ENCODE measurements at places on chromosomes 6 and 20.
A peak's percentile ranks its signal among the peaks of the same experiment; 100 is the strongest.

DNA sequence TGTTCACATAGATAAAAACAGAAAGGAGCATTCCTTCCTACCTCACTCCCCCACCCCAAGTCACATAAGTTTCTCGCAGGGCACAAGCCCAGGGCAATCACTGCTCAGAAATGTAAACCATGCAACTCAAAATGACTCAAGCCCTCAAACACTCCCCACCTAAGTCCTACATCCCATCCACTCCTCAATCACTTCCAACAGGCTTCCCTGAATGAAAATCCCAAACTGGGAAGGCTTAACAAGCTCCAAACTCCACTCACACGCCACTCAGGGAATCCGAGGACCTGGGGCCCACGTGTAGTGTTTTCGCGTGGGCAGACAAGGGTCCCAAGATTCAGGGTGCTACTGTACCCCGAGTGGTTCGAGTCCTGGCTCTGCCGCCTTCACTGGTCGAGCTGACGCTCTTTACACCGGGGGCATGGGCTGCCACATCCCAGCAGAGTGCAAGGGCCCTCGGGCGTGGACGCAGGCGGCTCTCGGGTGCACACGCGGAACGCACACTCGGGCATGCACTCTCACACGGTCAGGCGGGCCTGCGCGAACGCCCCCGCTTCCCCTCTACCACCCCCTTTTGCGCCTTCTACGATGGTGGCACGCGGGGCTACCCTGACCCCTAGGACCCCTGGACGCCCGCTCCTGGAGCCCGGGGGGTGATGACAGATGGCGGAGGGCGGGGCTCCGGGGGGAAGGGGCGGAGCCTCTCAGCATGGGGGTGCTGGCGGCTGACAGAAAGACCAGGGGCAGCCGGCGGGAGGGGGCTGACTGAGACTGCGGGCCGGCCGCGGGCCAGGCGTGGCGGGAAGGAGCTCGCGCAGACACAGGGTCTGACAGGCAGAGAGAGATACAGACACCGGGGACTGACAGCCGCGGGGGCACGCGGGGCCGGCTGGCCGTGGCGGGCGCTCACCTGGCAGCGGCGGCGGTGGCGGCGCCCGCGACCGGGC lies 657 bp downstream of the ZHX3 start:
- peak; percentile 83 for DNase-seq

GRCh38 chr6:14100138-14100537 lies 17.4 kb upstream of the CD83 start:
- no peak for DNase-seq

DNA sequence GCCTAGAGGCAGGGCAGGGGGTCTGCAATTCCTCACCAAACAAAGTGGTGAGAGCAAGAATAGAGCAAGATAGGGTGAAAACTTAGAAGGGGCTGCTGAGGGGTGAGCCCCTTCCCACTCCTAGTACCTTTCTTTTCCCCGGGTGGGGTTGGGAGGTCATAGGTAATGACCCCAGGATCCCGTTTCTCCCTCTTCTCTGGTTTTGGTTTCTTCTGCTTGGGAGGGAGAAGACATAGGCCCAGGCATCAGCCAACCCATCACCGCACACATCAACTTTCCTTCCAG lies 3.5 kb downstream of the VARS1 start:
- DNase-seq = no peak

GRCh38 chr6:112774319-112774718 lies 427.2 kb downstream of the RFPL4B start:
- DNase-seq = no peak

DNA sequence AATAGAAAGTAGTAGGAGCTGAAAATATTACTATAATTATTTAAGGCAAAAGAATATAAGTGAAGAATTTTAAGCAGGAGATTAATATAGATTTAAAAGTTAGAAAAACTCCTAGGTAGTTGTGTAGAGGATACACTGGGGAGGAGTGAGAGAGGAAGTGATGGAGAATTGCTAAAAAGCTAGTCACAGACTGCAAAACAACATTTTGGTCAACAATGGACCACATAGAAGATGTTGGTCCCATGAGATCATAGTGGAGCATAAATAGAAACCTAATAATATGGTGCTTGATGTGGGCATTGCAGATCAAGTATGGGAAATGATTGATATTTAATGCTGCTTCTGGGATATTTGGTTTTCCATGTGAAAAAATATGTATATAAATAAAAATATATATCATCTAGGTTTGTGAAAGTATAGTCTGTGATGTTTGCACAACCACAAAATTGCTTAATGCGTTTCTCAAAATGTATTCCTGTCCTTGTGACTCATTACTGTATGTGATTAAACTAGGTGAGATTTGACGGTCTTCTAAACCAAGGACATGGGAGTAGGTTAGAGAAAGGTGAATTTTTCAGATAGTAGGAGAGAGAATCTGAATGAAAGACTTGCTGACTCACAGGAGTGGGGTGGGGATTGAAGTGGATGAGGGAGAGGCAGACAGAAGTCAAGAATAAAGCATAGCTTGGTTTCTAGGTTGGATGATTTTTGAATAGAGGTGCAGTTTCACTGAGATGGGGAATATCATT lies 174.0 kb downstream of the BCKDHB start:
- no peak for DNase-seq

GRCh38 chr20:46552460-46553420 lies 2.3 kb upstream of the OCSTAMP start:
- DNase-seq = peak; percentile 32

DNA sequence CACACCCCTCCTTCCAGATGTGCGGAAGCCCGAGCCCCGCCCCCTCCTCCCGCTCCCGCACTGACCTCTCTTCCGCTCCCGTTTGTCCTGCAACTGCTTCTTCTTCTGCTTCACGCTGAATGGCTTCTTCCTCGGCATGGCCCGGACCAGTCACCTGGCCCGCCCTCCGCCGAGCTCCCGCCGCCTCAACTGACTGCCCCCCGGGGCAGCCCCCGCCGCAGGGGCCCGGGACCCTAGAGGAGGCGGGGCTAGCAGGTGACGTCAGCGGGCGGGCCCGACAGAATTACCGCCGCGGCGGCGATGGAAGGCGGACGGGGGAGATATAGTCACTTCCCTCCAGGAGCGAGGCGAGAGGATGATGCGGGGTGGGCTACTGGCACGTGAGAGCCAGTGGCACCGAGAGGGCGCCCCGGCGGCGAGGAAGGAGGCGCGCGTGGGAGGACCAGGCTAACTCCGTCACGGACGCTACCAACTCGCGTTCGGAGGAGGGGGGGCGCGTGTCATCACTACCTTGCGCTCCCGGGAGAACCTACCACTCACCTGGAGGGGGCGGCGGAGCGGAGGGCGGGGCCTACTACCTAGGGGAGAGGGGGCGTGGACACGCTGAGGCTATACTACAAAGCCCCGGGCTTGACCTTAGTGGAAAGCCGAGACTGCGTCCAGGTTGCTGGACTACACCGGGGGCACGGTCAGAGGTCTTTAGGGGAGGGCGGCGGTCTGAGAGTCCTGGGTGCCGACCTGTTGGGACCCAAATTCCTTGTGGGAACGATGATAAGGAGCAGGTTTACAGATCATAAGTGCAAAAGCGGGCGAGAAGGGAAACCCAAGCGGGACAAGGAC lies at the start of gene GNL1:
GNL1 (minus strand) TSS at position 424 of the 840 bp plus-strand sequence; CDS start at position 138, 286 bp downstream.
- DNase-seq = peak; percentile 100

GRCh38 chr6:166642646-166643045 lies 15.6 kb upstream of the RPS6KA2 start:
- DNase-seq = no peak

DNA sequence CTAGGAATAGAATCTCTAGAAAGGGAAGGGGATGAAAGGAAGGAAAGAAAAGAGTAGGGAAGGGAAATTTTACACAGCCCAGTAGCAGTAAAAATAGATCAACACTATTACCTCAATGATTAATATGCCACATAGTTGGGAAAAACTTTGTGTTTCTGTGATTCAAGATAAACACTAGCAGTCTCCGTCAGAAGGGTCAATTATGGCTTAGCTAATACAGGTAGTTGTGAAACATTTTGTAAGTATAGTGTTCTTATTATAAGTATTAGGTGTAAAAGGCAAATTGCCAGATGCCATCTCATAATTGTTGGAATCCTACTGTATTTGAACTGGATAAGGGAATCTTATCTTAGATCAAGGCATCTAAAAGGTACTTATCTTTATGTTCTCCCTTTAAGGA lies 165.7 kb downstream of the MTFR2 start:
- no peak for DNase-seq

GRCh38 chr6:31170987-31171671 lies 647 bp upstream of the POU5F1 start:
- no peak for DNase-seq

Measured in activated CD8-positive, alpha-beta memory T cell treated with anti-CD3 and anti-CD28 coated beads, Interleukin-2, amount 50 U/mL, for 4 hours (primary cell).